ENCODE measurements at places on chromosomes 7 and 10.

DNA sequence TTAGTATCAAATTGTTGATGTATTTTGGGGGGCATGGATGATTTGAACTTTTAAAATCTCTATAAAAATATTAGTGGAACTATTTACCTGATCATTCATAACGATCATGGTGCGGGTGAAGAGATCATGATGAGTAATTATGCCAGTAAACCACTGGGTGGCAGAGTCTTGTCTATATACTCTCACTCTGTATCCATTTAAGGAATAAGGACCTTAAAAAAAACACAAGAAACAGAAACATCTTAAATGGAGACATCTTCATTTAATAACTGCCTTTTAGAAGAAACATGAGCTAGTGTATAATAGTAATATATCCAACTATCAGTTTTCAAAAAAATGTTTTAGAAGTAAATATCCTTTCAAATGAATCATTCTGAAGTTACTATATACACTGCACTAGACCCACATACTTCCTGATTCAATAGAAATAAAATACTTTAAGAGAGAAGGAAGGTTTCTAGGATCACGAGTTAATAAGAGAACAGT is 84.0 kb downstream of the NRBF2 start:
- peak; percentile 73 for DNase-seq

GRCh38 chr10:95241533-95241932 is 47.5 kb downstream of the ACSM6 start:
- DNase-seq = no peak

DNA sequence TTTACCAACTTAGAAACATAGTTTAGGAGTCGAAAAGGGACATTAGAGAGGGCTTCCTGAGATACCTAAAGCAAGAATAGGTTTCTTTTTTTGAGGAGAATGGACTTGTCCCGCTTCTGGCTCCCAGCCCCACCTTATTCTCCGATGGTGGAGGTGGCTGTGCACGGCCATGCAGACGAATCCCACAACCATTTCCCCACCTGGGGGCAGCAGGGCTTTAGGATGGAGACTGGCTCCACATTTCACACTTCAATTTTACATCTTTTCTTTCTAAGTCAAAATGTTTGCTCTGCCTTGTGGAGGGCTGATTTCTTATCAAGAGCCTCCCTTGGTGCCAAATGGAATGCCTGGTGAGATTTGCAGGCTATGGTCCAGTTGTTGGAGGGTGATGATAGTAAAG is 118.5 kb downstream of the GLRX3 start:
- DNase-seq = no peak

- no peak for DNase-seq
These were observed 27.5 kb downstream of the PDGFA start for GRCh38 chr7:491958-492713.

GRCh38 chr10:1957057-1957456 is 219.7 kb upstream of the ADARB2 start:
- no peak for DNase-seq

- DNase-seq = peak; percentile 75
These were observed 87.8 kb downstream of the BTRC start for GRCh38 chr10:101441541-101442455.

- no peak for DNase-seq
These were observed 121.9 kb downstream of the USP6NL start for GRCh38 chr10:11489591-11489990.

DNA sequence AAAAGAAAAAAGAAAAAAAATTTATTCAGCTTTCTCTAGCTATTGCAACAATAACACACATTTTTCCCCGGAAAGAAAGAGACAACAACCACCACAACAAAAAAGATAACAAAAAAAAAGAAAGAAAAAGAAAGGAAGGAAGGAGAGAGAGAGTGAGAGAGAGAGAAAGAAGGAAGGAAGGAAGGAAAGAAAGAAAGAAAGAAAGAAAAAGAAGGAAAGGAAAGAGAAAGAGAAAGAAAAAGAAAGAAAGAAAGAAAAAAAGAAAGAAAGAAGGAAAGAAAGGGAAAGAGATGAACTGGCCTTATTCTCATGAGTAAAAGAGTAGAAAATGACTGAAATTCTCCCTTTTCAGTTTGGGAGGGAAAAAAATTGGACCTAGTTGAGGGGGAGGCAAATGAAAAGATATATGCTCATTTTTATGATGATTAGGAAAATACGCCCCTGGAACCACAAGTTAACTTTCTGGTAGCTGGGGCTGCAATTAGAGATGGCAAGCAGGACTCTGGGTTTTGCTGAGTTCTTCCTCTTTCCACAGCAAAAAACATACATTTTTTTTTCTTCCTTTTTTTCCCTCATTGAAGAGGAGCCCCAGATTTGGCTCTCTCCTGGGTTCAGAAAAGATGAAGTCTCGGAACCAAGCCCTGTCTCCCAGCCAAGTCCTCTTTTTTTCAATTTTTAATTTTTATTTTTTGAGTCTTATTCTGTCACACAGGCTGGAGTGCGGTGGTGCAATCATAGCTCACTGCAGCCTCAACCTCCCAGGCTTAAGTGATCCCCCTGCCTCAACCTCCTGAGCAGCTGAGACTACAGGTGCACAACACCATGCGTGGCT is 12.6 kb upstream of the PRDX3 start:
- no peak for DNase-seq

DNA sequence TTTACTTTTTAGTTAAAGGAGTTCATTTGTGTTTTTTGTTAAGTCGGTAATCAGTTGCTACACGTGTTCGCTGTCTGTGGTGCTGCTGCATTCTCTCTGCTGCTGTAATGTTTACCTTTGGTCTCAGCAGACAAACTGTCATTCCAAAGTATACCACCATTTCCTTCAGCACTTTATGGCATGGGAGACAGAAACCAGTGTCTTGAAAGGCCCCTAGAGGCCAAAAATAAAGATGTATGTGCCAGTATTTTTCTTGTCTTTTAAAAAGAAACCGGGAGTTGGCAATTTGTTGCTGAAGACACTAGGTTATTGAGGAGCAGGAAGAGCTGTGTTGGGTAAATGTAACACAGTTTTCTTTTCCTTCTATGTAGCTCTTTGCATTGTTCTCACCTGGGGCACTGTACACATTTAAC is 24.1 kb downstream of the ZNF92 start:
- DNase-seq = no peak

DNA sequence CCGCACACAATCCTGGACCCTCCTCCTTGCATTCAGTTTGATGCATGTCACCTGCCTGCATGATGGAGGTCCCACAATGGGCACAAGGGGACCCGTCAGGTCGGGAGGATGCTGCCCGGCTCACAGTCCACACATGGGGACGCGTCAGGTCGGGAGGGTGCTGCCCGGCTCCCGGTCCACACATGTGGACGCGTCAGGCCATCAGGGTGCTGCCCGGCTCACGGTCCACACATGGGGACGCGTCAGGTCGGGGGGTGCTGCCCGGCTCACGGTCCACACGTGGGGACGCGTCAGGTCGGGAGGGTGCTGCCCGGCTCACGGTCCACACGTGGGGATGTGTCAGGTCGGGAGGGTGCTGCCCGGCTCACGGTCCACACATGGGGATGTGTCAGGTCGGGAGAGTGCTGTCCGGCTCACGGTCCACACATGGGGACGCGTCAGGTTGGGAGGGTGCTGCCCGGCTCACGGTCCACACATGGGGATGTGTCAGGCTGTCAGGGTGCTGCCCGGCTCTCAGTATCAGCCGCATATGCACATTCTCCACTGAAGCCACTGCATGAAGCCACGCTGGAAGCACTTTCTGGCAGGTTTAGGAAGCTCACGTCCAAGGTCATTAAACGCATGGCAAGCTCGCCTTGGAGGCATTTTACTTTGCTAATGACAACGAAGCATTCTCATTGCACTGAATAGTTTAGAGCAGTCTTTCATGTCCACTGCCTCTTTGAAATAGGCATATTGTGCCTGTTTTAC is 50.3 kb downstream of the DIP2C start:
- no peak for DNase-seq

GRCh38 chr7:107070710-107071109 is 26.2 kb downstream of the PRKAR2B start:
- DNase-seq = no peak

DNA sequence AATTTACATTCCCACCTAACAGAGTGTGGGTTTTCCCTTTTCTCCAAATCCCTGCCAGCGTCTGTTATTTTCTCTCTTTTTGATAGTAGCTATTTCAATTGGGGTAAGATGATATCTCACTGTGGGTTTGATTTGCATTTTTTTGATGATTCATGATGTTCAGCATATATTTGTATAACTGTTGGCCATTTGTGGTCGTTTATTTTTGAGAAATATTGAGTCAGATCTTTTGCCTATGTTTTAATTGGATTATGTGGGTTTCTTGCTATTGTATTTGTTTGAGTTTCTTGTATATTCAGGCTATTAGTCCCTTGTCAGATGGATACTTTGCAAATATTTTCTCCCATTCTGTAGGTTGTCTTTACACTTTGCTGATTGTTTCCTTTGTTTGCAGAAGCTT is 193.8 kb downstream of the ABCA13 start:
- no peak for DNase-seq

GRCh38 chr7:156074982-156075615 is 262.8 kb upstream of the SHH start:
- no peak for DNase-seq

- DNase-seq = no peak
These were observed 321.0 kb downstream of the TCERG1L start for GRCh38 chr10:130990486-130990885.

- no peak for DNase-seq
These were observed 18.8 kb upstream of the PAXIP1 start for GRCh38 chr7:155021699-155022145.

DNA sequence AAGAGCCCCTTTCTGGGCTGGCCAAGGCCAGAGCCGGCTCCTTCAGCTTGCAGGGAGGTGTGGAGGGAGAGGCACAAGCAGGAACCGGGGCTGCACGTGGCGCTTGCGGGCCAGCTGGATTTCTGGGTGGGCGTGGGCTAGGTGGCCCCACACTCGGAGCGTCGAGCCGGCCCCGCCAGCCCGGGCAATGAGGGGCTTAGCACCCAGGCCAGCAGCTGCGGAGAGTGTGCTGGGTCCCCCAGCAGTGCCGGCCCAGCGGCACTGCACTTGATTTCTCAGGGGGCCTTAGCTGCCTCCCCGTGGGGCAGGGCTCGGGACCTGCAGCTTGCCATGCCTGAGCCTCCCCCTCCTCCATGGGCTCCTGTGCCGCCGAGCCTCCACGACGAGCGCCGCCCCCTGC is 48.1 kb downstream of the SH2D4B start:
- no peak for DNase-seq

GRCh38 chr10:114719311-114719710 is 61.2 kb upstream of the ABLIM1 start:
- DNase-seq = no peak

GRCh38 chr10:83909001-83909400 is 230.3 kb upstream of the GHITM start:
- DNase-seq = no peak
